CD4-positive, CD25-positive, alpha-beta regulatory T cell (primary cell): ENCODE measurements at places on chromosomes 11 and 22.

- peak; percentile 6 for DNase-seq
These were observed 1.6 kb downstream of the CPT1A start for GRCh38 chr11:68839911-68840641.

DNA sequence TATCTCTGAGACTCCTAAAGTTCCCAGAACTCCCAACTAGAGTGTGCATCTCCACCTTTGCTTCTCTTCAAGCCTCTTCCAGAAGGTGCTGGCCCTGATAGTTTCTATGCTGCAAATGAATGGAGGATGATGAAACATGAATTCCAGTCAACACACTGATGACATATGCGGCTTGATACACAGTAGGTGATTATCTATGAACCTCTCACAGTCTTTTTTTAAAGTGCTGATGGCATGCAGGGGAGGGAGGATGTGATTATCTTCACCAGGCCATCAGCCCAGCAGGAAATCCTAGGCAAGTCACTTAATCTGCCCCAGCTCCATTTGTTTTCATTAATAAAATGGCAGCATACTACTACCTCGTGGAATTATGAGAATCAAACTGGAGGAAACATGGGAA, 548.5 kb downstream of the SOX6 start:
- DNase-seq: no peak

- no peak for DNase-seq
These were observed 6.0 kb downstream of the MALAT1 start for GRCh38 chr11:65504674-65505465.

DNA sequence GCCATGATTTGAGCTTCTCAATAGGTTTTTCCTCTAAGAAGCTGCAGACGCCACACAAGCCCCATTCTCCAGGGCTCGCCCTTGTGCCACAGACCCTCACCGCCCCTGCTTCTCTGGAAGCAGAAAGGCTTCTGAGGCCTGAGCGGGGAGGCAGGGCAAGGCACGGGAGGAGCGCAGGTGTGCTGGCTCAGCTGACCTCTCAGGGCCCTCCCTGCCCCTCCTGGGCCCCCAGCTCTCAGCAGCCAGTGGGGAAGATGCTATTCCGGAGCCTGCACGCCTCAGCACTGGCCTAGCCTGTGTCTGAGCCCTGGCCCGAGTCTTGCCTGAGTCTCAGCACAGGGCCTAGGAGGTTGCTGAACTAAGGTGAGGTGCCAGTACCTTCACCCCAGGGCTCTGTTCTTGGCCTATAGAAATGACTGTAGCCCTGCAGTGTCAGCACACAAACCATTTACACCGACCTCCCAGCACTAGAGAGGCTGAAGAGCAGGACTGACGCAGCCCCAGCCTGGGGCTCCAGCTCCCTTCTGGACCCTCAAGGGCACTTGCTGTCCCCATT, 47.1 kb upstream of the LMO1 start:
- no peak for DNase-seq

GRCh38 chr11:118046051-118046963, 30.6 kb upstream of the TMPRSS4 start:
- DNase-seq: peak; percentile 20

DNA sequence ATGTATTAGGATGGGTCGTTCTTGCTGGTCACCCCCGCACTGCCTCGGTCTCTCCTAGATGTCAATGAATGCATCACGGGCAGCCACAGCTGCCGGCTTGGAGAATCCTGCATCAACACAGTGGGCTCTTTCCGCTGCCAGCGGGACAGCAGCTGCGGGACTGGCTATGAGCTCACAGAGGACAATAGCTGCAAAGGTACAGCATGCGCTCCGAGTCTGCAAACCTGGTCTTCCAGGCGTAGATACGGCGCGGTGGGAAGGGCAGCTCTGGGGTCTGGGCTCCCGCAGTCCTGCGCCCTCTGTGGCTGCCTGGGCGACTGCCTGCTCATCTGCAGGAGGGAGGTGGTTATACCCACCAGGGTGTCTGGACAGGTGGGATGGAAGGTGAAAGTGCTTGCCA, 31.0 kb downstream of the FBLN1 start:
- no peak for DNase-seq

GRCh38 chr11:95519912-95520311, 269.7 kb downstream of the FAM76B start:
- DNase-seq: no peak

DNA sequence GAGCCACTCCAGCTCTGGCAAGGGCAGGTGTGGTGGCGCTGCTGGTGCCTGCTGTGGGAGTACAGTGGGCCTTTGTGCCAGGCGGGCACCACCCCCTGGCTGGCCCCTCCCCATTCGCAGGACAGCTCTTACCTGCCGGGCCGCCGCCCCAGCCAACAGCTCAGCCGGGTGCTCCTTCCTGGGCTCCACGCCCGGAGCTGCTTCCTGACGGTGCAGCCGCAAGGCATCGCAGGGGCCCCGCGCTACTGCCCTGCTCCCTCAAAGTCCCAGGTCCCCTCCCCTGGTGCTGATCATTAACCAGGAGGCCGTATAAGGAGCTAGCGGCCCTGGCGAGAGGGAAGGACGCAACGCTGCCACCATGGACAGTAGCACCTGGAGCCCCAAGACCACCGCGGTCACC, at the start of gene SLC5A1:
SLC5A1 (plus strand) TSS at position 338 of the 400 bp plus-strand sequence; CDS start at position 359, 21 bp downstream.
- no peak for DNase-seq

GRCh38 chr11:60929764-60930163, 5.5 kb downstream of the TMEM132A start:
- DNase-seq: no peak

DNA sequence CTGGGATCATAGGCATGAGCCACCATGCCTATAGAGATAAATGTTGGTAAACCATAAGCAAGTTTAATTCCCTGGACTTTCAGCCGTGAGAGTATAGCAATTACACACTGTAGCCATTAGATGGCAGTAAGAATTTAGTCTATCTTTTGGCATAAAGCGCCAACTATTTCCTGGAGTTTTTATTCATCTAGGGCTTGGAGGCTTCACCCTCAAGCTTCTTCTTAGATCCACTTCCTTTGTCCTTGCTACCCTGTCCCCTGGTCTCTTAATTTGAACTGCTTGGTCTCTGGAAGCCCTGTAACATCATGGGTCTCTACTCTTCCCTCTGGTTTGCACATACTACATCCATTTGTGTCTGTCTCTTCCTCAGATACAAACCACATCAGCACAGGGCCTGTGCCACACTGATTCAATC, 38.2 kb downstream of the OR10A6 start:
- peak; percentile 41 for DNase-seq

DNA sequence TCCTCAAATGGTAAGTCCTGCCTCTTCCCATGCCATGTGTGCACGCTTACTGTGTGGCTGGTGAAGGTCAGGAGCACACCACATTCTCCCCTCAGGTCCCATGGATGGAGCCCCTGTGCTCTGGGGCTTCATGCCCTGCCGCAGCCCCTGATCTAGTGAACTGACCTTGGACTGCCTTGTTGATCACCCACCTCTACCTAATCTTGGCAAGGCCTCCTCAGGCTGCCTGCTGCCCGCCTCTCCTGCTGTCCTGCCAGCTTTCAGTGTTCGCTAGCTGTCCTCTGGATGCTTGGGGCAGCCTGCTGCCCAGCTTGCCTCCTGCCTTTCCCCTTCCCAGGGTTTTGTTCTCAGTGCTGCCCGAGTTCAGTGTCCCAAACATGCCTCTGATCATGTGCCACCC, 38.1 kb downstream of the CABIN1 start:
- DNase-seq: no peak

GRCh38 chr22:26239581-26239980, 70.3 kb downstream of the SEZ6L start:
- DNase-seq: no peak

DNA sequence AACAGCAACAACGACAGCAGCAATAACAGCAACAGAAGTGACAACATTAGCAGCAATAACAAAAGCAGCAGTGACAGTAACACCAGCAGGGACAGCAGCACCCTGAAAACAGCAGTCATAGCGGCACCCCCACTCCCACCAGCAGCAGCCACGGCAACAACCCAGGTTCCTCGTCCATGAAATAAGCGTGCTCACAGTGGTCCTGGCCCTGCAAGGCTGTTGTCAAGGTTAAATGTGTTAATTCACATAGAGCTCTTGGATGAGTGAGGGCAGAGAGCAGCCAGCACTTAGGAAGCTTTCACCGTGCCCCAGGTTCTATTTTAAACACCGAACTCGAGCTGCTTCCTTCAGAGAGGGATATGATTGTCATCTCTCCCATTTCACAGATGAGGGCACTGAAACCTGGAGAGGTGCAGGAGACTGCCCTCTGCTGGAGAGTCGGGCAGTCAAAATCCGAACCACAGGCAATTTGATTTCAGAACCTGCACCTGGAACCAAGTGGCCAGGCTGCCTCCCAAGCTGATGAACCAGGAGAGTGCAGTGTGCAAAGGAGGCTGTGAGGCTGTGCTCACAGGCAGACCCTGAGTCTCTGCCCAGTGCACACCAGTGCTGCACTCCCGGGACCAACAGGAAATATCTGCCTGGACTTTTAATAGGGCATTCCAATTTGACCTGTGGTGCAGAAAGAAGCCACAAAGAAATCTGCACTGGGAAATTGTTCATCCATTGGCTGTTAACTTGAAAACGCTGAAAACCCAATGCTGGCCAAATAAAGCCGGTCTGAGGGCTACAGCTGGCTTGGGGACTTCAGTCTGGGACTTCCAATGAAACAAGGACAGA, 22.9 kb upstream of the FGF3 start:
- peak; percentile 34 for DNase-seq

- peak; percentile 48 for DNase-seq
These were observed 470 bp downstream of the C11orf98 start for GRCh38 chr11:62664405-62665074.

- peak; percentile 93 for DNase-seq
These were observed 110.6 kb downstream of the ETS1 start for GRCh38 chr11:128476729-128477128.

DNA sequence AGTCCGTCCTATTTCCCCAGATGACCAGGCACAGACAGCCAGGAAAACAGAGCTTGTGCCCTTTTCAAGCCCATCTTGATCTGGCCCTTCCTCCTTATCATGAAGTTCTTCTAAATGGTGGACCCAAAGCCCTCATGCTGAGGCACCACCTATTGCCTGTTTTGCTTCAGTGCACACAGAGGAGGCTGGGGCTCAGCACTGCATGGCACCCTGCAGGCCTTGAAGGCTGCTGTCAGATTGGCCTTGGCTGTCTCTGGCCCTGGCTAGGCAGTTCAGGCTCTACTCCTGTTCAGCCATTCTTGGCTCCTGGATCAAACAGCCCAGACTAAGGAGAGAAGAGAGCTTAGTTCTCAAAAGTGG, 49.2 kb downstream of the OTOG start:
- DNase-seq: no peak

GRCh38 chr11:114610984-114611944, 15.7 kb upstream of the NXPE4 start:
- no peak for DNase-seq

GRCh38 chr11:48001438-48002021, 21.2 kb downstream of the PTPRJ start:
- peak; percentile 75 for DNase-seq

DNA sequence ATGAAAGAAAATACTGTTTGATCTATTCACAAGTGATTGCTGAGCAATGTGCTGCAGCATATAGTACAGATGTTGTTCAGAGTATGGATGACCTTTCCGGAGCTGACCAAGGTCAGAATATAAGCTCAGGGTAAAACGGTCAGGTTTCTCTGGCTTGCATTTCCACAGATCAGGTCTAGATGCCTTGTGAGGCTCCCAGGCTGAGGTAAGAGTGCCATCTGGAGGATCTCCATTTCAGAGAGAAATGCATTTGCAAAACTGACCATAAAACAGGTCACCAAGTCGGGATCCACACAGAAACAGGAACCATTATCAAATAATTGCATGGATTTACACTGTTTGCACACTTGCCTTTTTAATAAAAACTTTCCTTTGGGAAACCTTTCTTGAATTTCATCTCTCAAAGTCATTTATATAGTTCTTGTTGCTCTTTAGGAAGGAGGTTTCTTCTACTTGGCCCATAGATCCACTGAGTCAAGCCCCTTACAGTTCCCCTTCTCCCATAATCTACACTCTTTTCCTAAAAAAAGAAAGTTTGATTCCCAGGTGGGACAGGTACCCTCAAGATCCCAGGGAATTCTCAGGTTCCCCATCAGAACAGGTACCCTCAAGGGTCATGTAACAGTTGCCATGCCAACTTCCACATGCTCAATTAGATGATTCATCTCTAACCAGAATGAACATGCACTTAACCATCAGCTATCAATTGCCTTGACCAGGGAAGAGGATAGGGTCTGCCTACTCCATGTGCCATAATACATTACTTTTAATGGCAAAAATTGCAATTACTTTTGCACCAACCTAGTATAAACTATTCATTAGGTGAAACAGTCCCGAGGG, 25.0 kb upstream of the TMPRSS5 start:
- no peak for DNase-seq

DNA sequence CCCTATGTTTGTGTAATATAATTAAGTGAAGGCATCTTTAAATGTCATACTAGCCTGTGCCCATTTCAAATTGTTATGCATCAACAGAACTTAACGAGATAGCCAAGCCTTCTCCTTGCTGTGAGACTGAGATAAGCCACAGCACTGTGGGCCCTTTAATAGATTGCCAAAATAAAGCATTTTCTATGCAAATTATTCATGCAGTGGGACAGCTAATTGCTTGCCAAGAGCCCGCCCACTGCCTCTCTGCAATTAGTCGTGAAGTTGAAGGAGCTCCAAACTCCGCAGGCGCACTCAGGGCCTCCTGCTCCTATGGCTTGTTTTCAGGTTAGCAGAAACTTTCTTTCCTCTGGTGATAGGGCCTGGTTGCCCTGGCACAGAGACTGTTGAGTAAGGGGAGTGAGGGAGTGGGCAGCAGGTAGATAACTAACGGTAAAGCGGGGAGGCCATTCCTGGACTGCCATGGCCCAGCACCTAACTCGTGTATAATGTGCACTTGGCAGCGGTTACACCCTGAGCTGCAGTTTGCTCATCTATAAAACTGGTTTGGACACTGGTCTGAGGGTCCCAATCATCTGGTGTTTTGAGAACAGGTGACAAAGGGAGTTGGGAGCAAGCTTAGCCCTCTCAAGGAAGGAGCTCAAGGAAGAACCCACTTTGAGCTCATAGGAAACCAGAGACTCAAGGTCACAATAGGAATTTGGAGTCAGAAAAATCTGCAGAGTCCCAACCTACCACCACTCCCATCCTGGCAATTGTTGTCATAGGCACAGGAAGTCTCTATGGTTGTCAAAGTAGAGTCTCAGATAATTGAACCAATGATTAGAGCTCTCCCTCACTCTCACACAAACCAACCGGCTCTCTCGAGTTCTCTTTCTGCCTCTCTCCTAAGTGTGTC, 33.9 kb upstream of the RIC3 start:
- DNase-seq: no peak
